ENCODE measurements at places on chromosomes 6 and 20. TPM values are rescaled to one million over a fixed set of nuclear protein-coding genes. Genes with fewer than 3 reads are reported as not detected.
A peak's percentile ranks its signal among the peaks of the same experiment; 100 is the strongest.

Gene PHIP
- polyA plus RNA-seq = 25.0 TPM

Gene CRISP2
- polyA plus RNA-seq = not detected

Gene NHLRC1
- 3.9 TPM for polyA plus RNA-seq

Gene OVOL2
- polyA plus RNA-seq = not detected

Gene ABCF1
- 54.8 TPM for polyA plus RNA-seq

Gene ULBP2
- polyA plus RNA-seq = not detected

Gene NT5E
- 23.0 TPM for polyA plus RNA-seq

DNA sequence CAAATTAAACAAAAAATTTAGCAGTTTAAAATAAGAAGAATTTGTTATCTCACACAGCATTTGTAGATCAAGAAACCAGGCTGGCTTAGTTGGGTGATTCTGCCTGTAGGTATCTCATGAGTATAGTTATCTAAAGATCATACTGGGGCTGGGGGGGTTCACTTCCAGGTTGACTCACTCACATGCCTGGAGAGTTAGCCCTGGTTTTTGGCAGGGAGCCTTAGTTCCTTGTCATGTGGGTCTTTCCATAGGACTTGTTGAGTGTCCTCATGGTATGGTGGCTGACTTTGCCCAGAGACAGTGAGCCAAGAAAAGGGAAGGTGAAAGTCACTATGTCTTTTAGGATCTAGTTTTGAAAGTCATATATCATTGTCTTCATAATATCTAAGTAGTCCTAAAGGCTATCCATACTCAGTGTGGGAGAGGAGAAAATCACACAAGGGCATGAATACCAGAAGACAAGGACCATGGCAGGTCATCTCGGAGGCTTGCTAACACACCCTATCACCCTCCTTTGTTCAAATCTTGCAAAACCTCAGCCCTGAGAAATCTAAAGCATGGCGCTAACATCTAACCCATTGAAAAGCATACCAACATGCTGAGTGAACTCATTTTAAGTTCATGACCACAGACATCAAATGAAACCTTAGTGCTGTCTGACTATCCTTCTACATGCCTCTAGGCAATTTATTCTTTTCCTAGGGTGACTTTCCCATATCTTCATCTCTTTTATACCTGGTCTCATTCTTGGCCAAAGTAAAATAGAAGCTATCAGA, 39.2 kb downstream of the CYP24A1 start:
- DNase-seq = no peak

DNA sequence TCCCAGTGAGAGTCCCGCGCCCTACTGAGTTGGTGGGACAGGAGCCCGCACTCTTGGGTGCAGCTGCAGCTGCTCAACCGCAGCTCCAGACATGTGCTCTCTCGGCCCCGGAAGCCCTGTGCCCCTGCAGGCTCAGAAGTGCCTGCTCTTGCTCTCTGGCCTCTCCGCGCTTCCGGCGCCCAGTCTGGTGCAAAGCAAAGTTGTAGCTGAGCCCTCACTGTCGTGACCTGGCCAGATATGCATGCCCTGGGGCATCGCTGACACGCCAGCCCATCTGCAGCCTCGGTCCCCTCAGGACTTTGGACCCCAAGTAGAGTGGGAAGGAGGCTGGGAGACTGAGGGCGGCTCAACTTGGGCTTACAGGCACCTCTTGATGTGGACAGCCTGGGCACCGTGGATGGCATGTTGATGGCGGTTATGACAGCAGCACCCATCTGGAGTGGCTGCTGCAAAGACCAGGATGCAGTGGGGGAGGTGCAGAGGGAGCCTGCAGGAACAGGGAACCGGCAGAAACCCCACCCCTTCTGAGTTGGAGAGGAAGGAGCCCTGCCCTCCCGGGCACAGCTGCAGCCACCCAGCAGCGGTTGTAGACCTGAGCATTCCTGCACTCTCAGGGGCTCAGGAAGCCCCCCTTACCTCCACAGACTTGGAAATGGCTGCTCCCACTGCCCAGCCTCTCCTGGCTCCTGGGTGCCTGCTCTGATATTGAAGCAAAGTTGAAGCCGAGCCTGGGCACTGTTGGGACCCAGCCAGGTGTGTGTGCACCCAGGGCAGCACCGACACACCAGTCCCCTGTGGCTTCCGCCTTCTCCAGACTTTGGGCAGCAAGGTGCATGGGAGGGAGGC, 462.6 kb downstream of the TBC1D32 start:
- no peak for DNase-seq

- peak; percentile 83 for DNase-seq
Observed at GRCh38 chr6:135901774-135902524, 50.4 kb downstream of the PDE7B start.

DNA sequence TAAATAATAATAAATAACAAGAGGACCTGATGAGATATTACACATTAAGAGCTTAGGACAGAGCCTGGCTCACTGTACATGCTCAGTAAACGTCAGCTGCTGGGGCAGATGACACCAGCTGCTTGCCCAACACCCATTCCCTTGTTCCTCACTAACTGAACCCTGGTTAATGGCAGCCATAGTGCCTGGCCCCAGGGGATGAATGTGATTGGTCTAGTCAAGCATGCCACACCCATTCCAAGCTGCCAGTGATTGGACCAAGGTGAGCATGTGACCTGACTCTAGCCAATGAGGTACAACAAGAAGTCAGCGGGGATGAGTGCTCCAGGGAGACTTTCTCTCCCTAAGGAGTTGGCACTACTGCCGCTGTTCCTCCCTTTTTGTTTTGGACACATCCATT, 85.1 kb upstream of the PTPN1 start:
- no peak for DNase-seq

GRCh38 chr20:2146080-2146867, 44.6 kb downstream of the STK35 start:
- DNase-seq = no peak

DNA sequence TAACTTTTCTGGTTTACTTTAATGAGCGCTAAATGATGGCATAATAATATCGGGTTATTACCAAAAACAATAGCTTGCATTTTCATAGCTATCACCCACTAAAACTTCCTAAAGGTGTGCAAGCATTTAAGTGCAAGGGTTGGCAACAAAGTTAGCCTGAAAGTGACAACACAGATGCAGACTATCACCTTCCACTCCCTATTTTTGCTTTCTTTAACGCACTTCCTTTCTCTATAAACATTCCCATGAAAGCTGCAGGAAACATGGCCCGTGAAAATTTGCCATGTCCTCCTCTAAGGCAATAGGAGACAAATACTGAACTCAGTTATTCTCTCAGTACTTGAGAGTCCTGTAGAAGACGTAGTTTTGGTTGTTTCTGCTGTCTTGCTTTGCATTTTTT, 2.7 kb downstream of the MYCT1 start:
- no peak for DNase-seq

- DNase-seq = no peak
Observed at GRCh38 chr20:4942331-4942730, 59.0 kb downstream of the SLC23A2 start.

GRCh38 chr6:6314596-6314995, 5.9 kb downstream of the F13A1 start:
- no peak for DNase-seq

GRCh38 chr6:128855581-128856085, 27.3 kb upstream of the LAMA2 start:
- no peak for DNase-seq

GRCh38 chr6:136562211-136562610, 12.0 kb upstream of the MAP7 start:
- DNase-seq = no peak

DNA sequence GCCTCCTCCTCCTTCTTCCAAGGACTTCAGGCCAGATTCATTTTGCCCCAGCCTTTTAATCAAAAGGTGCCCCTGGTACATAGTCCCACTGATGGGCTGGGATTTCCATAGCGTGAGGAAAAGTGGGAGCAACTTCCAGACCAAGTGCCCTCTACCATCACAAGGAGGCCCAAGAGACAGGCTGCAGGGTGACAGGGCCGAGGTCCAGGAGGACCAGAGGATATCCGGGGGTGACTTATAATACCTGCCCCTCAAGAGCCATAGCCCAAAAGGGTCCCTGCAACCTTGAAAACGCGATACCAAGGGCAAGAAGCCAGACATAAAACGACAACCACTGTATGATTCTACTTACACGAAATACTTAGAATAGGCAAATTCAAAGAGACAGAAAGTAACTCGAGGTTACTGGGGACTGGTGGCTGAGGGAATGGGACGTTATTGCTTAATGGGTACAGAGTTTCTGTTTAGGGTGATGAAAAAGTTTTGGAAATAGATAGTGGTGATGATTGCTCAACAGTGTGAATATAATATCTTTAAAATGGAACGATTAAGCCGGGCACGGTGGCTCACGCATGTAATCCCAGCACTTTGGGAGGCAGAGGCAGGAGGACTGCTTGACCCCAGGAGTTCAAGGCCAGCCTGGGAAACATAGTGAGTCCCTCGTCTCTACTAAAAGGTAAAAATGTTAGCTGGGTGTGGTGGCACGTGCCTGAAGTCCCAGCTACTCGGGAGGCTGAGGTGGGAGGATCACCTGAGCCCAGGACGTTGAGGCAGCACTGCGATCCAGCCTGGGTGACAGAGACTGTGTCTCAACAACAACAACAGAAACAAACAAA, 71.9 kb downstream of the NOL4L start:
- no peak for DNase-seq

DNA sequence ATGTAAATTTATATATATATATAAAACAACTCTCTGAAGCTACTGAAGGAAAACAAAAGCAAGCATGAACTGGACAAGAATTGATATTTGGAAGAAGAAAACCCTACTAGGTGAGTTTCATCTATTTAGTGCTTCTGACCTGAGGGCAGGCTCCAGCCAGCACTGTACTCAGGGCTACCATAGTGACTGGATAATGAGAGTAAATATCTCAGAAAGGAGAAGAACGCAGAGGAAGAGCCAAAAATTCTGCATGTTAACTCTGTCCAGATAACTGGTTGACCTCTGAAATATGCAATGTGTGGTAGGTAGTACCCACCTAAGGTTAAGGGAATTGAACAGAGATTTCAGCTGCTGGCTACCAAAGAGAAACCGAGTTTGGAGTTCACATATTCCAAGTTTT, 41.4 kb upstream of the CCN2 start:
- DNase-seq = no peak

All from hindlimb muscle (tissue), 1 donor.